ENCODE measurements at places on chromosomes 16 and 17.

- no peak for DNase-seq
These were observed 74.1 kb upstream of the NKD1 start for GRCh38 chr16:50474138-50474537.

- peak; percentile 47 for DNase-seq
These were observed 37.6 kb downstream of the CTU2 start for GRCh38 chr16:88743693-88744576.

DNA sequence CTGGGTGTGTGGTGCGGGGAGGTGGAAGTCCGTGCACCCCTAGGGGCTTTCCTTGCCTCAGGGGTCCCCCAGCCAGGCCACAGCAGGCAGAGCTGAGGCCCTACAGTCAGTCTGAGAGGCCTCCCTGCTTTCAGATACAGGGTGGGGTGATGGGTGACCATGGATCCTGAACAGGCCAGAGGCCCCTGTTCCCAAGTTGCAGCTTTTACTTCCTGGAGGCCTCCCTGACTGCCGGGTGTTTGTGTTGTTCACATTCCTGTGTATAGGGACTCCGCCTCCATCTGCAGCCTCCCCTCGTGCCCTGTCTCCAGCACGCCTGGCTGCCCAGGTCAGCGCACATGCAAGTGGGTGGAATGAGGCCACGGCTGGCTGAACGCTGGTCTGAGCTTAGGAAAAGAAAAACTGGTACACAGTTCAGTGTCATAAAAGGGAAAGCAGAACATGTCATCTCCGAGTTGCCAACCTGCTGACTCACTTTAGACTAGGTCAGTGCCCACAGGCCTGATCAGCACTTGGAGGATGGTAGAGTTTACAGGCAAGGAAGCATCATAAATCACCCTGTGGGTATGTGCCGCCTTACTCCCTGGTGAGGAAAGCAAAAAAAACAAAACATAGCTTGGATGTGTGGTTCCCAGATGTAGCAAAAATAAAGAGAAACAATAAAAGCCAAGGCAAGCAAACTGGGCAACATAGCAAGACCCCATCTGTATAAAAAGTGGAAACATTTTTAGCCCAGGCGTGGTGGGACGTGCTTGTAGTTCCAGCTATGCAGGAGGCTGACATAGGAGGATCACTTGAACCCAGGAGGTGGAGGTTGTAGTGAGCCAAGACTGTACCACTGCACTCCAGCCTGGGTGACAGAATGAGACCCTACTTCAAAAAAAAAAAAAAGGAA, 6.2 kb upstream of the SLC7A6 start:
- DNase-seq, result no peak

DNA sequence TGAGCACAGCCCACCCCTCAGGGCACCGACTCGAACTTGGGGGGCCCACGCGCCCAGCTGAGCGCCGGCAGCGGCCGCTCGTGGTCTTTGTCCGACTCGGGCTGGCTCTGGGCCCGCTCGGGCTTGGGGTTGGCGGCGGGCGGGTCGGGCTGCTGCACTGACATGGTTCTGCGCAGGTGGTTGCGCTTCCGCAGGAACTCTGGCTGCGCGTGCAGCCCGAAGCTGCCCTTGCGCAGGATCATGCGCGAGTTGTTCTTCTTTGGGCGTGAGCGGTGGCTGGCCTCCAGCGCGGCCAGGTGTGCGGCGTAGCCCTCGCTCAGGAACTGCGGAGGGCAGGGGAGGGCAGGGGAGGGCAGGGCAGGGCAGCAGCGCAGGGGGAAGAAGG, 11.1 kb downstream of the PIMREG start:
- DNase-seq, result no peak

- no peak for DNase-seq
These were observed 13.3 kb downstream of the CDR2 start for GRCh38 chr16:22360963-22361659.

- DNase-seq, result no peak
These were observed 8.9 kb downstream of the DCAKD start for GRCh38 chr17:45042346-45043120.

- no peak for DNase-seq
These were observed 15.0 kb downstream of the TRPV1 start for GRCh38 chr17:3594051-3594800.

- no peak for DNase-seq
These were observed 25.1 kb downstream of the UNC13D start for GRCh38 chr17:75819116-75819515.

DNA sequence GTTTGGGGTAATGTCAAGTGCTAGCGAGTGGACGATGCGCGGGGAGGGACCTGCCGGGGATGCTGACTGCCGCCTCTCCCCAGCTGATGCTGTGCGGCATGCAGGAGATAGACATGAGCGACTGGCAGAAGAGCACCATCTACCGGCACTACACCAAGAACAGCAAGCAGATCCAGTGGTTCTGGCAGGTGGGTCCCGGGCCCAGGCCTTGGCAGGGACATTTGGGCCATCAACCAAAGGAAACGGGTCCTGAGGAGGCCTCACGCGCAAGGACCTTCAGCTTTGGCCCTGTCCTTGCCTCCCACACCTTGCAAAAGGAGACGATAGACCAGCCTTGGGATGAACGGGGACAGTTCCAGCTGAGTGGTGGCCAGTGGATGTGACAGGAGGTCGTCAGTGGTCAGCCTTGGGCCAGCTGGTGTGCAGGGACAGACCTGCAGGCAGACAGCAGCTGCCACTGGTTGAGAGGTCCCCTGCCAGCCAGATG, 13.6 kb upstream of the CLEC18A start:
- DNase-seq, result no peak

GRCh38 chr17:47239967-47240651, 13.5 kb upstream of the ITGB3 start:
- DNase-seq, result no peak

DNA sequence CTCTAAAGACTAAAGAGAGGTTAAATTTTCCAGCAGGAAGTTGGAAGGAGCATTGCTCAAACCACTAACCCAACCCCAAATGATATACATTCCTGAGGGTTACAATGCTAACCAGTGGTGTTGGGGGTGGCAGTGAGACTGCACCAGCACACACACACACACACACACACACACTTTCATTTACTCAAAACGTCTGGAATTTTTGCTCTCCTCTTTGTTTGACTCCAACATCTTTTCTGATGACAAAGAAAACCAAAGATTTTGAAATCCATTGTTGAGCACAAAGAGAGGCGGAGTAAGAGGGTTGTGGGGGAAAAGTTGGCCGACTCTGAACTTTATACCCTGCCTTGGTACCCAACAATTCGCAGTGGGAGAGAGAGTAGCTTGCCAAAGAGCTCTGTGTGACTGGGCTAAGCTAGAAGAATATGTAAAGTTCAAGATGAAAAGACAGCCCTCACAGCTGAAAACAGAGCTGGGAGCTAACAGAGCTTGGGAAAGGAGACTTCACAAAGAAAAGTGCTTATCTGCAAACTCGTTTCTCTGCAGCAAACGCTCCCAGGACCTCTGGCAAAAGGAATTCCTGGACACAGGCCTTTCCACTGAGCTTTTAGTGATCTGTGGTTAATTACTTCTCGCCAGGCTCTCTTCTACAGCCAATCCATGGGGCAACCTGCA, 426.0 kb upstream of the CDH11 start:
- no peak for DNase-seq

DNA sequence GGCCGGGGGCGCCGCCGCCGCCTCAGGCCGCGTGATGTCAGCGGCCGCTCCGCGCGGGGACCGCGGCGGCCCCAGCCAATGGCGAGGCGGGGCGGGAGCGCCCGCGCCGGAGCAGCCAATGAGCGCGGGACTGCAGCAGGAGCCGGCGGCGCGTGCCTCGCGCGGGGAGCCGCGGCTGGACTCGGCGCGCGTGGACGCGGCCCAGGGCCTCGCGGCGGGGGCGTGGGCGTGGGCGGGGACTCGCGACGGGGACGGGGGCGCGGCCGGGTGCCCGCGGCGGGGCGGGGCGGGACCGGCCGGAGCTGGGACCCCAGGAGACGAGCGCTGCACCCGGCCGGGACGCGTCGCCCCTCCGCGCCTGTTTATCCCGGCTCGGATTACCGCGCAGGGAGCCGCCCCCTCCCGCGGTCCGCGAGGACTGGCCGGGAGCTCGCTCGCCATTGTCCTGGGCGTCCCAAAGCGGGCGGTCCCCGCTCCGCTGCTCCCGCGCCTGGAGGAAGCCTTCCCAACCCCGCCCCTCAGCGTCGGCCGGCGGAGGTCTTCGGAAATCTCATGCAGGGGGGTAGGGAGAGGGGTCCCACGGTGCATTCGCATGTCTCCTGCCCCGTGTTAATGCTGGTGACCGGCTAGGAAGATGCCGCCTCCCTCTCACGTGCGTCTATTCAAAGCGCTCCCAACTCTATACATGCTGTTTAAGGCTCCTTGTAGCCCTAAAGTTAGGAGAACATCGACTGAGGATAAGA, at the start of gene RNF157:
Gene RNF157, minus strand, starts transcription at position 33 of the 743 bp plus-strand sequence. CDS start 253 bp downstream, outside the sequence.
- peak; percentile 75 for DNase-seq

DNA sequence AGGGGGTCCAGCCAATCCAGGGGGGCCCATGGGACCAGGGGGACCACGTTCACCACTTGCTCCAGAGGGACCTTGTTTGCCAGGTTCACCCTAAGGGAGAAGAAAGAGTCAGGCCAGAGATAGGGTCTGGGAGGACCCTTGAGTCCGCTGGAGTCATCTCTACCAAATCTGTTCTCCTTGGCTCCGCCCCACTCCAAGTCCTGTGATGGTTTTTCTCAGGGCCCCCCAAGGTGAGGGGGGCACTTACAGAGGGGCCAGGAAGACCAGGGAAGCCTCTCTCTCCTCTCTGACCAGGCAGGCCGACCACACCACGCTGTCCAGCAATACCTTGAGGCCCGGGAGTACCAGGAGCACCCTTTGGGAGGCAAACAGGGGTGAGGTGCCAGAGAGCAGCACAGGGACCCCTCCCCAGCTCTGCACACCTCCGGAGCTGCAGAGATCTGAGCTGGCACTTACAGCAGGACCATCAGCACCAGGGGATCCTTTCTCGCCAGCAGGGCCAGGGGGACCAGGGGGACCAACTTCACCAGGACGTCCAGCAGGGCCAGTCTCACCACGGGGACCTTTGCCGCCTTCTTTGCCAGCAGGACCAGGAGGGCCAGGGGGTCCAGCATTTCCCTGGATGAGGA, 12.4 kb downstream of the COL1A1 start:
- DNase-seq, result no peak

- DNase-seq, result no peak
These were observed 85.6 kb downstream of the ZFHX3 start for GRCh38 chr16:72962347-72962746.

GRCh38 chr17:77325577-77326075, 184.9 kb downstream of the SEC14L1 start:
- no peak for DNase-seq

GRCh38 chr16:67720236-67720635, 1.1 kb upstream of the GFOD2 start:
- DNase-seq, result no peak

DNA sequence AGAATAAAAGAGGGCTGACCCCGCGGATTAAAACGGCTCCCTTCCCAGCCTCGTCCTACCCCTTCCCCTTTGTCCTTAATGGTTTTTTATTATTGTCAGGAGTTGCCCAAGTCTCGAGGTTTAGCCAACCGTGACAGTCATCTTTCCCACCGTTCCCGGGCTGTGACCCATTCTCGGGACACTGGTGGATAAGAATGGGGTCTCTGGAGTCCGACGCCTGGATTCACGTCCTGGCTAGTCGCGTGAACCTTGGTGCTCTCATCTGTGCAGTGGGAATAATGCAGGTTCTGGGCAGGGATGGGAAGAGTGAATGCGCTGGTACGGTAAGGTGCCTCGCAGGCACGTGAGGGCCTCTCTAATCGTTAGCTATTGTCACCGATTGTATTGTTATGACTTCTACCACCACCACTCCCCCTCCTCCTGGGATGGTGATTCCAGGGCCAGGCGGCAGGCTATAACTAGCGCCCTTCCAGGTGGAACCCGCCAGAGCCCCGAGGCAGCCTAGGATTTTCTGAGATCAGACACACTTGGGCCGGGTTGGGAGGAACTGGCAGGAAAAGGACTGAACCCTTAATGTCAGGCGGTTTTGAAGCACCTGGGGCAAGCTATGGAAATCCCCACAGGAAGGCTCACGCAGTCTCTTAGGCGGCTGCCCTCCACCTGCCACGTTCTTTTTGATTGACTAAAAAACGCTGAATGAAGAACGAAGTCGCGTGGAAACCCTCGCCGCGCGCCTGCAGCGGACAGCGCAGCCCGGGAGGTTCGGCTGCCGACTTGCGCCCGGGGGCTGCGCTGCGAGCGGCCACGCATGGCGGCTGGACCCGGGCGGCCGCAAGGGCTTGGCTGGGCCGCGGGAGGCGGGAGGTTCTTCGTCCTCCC, 2.7 kb downstream of the HS3ST3B1 start:
- peak; percentile 51 for DNase-seq

DNA sequence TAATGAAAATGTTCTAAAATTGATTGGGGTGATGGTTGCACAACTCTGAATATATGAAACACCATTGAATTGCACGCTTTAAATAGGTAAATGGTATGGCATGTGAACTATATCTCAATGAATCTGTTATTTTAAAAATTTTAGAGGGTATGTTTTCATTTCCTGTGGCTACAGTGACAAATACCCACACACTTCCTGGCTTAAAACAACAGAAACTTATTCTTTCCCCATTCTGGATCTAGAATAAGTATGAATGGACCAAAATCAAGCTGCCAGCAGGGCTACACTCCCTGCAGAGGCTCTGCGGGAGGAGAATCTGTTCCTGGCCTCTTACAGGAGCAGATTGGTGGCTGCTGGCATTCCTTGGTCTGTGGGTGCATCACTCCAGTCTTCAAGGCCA, 11.3 kb upstream of the PECAM1 start:
- DNase-seq, result no peak

- peak; percentile 12 for DNase-seq
These were observed 20.4 kb upstream of the PHB1 start for GRCh38 chr17:49434821-49435670.

GRCh38 chr16:21645261-21645721, 7.1 kb downstream of the IGSF6 start:
- no peak for DNase-seq

DNA sequence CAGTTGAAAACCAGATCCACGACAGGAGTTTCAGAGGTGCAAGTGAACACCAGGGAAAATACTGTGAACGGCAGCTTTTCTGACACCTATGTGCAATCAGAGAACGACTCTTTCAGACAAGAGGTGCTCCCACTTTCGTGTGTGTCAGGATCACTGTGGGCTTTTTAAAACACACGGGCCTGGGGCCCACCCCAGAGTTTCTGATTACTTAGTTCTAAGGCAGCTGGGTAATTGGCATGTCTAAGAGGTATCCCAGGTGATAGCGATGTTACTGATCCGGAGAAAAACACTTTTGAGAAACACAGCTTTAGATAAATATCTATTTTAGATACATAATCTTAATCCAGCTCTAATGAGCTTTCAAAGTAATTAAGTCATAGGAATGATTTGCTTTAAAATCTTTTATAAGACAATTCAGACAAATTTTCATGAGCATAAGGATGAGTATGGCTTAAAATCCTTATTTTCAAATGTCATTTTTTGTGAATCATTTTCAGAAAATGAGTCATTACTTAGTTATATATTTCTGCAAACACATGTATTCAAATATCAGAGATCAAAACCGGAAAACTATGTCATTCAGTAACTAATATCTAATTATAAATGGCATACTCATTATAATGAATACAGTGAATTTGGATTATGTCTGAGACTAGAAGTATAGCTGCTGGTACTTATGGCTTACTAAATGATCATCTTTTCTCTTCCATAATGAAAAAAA, 217.9 kb upstream of the PSMD7 start:
- no peak for DNase-seq

- DNase-seq, result no peak
These were observed 12.1 kb downstream of the SPATA33 start for GRCh38 chr16:89669755-89670154.
